ENCODE measurements at places on chromosomes 1 and 21.

DNA sequence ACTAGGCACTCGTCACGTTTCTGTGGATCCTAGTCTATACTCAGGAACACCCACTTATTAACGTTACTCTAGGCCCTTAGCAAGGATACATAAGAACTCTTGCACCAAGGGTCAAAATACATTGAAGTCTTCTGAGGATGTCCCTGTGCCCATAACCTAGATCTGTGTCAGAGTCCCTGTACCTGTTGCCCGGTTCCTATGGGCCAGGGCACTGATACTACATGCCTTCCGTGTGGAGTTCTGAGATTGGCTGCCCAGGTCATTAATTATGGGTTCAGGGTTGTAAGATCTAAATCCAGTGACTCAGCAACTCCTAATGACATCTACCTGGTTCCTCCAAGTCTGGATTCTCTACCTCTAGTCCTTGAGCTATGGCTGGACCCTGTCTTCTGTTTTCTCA, 69.5 kb downstream of the GPR137B start:
- DNase-seq: no peak

DNA sequence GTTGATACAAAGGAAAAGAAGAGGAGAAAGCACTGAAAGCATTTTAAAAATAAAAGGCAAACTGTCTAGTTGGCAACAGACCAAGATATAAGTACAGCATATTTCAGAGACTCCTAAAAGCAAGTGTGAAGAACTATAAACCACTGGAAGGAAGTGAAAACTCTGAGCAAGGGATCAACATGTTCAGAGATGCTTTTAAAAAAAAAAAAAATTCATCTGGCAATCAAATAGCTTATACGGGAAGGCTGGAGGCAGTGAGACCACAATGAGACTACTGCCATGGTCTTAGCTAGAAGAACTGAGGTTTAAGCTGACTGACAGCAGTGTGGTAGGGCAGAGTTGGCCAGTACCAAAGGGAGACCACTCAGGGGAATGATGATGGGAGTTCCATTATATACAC, 124.3 kb downstream of the VAV3 start:
- no peak for DNase-seq

DNA sequence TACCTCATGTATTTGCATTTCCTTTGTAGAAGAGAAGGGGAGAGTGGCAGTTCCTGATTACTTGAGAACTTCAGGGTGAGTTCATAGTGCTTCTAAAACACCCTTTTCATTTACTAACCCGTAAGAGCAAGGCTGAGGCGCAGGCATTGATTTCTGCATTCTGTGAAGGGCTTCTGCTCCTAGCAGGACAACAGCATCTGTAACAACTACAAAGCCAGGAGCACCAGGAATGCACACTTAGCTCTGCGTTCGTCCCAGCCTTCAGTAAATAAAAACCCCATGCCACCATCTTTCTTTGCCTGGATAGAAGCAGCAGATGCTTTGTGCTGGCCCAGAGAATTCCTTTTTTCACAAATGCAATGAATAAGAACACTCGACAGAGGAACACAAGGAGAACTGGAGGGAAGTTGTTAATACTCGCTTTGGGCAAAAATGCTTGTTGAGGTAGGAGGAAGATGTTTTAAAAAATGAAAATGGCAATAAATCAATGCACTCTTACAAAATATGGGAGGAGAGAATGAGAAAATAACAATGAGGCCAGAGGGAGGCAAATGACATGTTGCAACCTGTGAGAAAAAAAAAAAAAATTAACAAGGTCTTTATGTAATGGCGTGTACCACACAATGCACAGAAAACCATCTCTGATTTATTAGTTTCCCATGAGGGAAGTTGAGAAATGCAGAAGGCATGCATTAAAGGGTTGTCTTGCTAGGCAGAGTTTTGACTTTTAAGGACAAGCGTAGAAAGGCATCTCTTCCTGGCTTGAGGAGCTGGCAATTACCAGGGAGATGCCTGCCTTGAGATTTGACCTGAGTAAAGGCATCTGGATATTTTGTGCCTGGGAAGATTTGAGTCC, 418.8 kb downstream of the DISC1 start:
- no peak for DNase-seq

- DNase-seq: peak; percentile 87
Measured at GRCh38 chr1:236893626-236894545, 98.8 kb downstream of the MTR start.

- peak; percentile 55 for DNase-seq
Measured at GRCh38 chr1:24283326-24284155, 35.6 kb upstream of the GRHL3 start.

DNA sequence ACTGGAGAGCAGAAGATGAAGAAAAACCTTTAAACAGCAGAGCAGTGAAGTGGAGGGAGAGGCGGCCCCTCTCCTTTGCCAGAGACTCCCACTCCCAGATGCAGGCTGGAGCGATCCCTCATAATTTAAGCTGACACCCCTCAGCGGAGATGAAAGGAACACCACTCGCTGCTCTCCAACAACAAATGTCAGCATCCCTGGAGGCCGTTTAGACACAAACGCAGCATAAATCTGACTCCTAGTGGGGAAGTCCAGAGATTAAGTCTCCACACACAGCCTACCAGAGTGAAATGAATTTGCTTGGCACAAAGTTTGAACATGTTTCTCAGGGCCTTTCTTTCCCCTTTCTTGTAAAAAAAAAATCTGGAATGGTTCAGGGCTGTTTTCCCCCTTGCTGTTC, 137.8 kb downstream of the LMX1A start:
- no peak for DNase-seq

GRCh38 chr1:25649505-25650288, 33.1 kb downstream of the MAN1C1 start:
- DNase-seq: no peak

- no peak for DNase-seq
Measured at GRCh38 chr1:209224886-209225285, 358.6 kb upstream of the CAMK1G start.

DNA sequence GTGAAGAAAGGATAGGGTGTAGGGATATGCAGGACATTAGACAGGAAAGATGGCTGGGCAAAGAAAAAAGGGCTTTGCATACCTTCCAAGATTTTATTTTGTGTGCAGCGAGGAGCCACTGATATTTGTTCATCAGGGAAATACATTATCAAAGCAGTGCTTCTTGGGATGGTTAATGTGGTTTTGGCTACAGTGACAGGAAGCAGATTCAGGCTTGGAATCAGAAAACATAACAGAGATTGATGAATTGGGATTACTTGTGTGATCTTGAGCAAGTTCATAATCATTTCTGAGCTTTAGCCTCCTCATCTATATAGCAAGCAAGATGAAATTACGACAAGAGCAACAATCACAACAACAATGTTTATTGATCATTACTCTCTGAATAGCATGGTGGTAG, 249.2 kb upstream of the SGIP1 start:
- no peak for DNase-seq

DNA sequence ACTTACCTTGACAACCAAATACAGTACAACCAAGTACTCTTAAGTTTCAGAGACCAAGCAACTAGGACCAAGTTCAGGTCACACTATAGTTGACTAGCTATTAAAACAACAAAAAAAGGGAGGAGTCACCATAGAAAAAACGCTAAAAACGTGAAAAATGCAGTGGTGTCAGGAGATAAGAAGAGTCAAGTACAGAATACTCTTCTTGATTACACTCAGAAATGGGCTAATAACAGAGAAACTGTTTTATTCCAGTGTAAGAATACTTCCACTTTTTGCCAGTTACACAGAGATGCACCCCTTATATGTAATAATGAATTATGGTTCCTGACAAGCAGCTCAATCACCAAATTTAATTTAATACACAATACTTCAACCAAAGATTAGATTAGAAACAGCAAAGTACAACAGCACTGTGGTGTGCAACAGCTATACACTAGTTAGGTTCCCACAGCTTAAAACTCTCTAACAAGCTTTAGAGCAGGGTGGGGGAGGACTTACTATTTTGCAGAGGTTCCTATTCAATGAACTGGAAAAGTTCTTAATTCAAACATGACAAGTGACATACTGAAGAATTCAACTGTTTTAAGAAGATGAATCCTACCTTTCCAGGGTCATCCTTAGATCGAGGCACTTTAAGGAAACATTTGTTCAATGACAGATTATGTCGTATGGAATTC, 70.4 kb downstream of the FOXJ3 start:
- DNase-seq: no peak

DNA sequence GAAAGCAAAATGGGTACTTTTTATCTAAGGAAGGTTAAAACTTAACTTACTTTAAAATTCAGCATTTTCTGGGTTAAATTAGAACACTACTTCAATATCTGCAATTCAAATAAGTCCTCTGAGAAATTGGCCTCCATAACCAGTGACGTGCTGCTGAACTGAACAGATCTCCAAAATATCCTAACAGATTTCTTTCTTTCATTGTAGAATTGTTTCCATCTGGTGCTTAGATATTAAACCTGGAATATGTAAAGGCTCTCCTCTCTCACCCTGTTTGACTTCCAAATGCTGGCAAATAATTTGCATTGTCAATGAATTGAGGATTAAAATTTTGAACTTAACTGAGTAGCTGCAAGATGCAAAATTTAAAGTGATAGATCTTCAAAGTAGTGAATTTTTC, 316.9 kb upstream of the CXADR start:
- no peak for DNase-seq

GRCh38 chr1:166701603-166702100, 137.6 kb upstream of the POGK start:
- no peak for DNase-seq

- no peak for DNase-seq
Measured at GRCh38 chr1:6128276-6129081, 51.6 kb downstream of the CHD5 start.

DNA sequence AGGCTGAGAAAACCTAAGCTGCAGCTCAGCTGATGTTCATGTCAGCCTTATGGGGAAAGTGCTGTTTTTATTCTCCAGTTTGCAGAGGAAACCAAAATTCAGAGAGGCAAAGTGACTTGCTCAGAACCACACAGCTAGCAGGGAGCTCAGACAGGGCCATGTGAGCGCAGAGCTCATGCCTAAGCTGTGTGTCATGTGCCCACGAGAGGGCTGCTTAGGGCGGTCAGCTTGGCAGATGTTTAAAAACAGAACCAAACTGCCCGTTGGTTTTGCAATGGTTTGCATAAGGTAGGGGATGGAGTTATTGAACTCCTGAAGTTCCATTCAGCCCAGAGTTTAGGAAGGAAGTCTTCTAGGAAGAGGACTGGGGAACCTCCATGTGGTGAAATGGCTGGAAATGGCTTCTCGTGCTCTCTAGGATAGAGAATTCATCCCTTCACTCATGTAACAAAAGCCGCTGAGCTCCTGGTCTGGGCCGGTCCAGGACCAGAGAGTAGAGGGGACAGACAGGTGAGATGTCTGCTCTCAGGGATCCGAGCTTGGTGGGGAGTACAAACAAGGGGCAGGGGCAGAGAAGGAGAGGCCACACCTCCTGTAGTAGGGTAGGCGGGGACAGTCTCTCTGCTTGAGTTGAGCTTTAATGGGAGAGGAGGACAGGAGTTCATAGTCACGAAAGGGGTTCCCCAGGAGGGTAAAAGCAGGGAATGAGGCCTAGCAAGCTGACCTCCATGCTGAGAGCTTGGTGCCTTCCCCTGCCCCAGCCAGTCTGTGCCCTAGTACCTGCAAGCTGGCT, 46.9 kb downstream of the ARHGEF10L start:
- DNase-seq: peak; percentile 92
